CD14-positive monocyte (primary cell): ENCODE measurements at places on chromosomes 1 and 21. TPM values are rescaled to one million over a fixed set of nuclear protein-coding genes. Genes with fewer than 3 reads are reported as not detected.

DNA sequence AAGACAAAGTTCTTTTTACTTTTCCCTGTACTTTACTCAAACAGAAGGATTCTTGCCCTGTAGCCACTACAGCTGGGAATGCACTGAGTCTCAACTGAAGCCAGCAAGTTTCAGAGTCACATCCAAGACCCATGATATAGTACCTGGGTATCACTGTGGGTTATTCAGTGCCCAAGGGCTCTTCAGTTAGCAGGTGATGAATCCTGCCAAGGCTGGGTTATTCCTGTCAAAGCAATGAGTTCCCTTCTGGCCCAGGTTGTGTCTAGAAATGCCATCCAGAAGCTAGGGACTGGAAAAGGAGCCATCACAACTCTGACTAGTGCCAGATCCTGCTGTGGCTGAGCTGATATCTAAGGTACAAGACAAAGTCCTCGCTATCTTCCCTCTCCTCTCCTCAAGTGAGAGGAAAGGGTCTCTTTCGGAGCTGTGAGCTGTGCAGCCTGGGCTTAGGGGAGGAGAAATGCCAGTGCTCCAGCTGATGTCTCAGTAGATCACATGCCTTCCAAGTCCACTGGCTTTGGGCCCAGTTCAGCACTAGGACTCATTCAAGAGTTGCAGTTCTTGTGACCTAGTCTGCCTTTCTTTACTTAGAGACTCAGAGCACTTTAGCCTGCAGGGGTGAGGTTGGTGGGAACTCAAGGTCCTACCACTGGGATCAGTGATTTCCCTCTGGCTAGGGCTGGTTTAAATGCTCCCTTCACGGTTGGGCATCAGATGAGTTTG is 369.4 kb downstream of the TBX15 start:
- H3K4me3 ChIP-seq = no peak overlapping the region
- no peaks in the 10 kb centered on the region for H3K4me1 ChIP-seq
- DNase-seq = no peak
- no peaks in the 10 kb centered on the region for H3K27me3 ChIP-seq
- H3K27ac ChIP-seq = no peak overlapping the region

DNA sequence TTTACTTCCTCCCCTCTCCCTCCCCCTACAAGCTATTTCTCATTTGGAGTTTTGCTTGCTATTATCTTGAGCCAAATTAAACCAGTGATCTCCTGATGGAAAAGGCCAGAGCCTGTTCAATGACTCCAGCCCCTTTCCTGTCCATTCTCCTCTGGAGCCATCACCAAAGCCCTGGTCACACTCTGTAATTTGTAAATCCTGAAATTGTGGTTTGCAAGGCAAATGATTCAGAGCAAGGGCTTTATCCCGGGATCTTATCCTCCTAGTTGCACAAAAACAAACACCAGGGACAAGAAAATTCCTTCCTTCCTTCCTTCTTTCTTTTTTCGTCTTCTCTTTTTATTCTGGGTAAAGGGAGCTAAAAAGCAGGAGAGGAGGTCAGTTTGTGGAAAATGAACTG is 366.1 kb upstream of the ST6GALNAC5 start:
- no peaks in the 10 kb centered on the region for H3K36me3 ChIP-seq
- DNase-seq = no peak
- no peaks in the 10 kb centered on the region for H3K4me1 ChIP-seq
- H3K27ac ChIP-seq = no peak overlapping the region
- H3K4me3 ChIP-seq = no peak overlapping the region

KHDRBS1 gene
- polyA plus RNA-seq = 65.6 TPM

GRCh38 chr1:39310691-39311090 is 106.2 kb downstream of the MACF1 start:
- DNase-seq = no peak
- H3K4me3 ChIP-seq = no peak overlapping the region
- no peaks in the 10 kb centered on the region for H3K27me3 ChIP-seq
- no peaks in the 10 kb centered on the region for H3K4me1 ChIP-seq

DNA sequence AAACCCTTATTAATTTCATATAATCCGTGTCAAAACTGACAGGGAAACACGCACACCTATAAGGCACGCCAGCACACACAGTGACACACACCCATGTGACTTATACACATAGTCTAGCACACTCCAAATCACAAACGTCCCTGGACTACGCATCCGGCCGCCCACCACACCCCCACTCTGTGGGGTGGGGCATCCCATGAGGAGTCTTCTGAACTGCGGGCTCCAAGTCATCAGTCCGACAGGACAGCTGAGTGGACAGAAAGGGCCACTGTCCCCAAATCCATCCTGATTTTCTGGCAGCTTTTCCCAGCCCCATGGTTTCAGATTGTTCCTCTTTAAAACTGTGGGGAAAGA is 829 bp downstream of the PEA15 start:
- peaks cover 36% of the 10 kb centered on the region for H3K4me1 ChIP-seq
- H3K27me3 ChIP-seq = no peaks in the 10 kb centered on the region
- peak; percentile 64 for DNase-seq
- peak overlapping the region; percentile 86 for H3K4me3 ChIP-seq

DNA sequence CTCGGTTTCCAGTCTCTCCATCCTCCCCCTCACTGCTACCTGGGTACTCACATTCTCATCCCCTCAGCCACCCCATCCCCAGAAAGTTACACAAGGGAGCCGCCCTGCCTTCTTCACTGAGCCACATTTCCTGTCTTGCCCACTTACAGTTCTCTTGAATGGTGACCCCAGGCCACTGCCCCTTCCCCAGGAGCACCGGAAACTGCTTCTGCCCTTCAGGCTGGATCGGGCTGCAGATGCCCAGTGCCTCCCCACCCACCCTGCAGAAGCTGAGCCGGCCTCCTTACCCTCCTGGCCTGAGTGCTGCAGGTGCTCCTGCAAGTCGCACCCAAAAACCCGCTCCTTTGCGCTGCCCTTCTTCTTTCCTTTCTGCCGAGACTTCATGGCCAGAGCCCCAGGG is 450 bp downstream of the ARHGAP30 start:
- no peaks in the 10 kb centered on the region for H3K27me3 ChIP-seq
- peaks cover 9% of the 10 kb centered on the region for H3K36me3 ChIP-seq
- H3K4me1 ChIP-seq = peaks cover 52% of the 10 kb centered on the region
- peak overlapping the region; percentile 85 for H3K4me3 ChIP-seq
- DNase-seq = peak; percentile 31
